ENCODE measurements at places on chromosomes 6 and 20.

GRCh38 chr20:21191839-21192238 lies 66.0 kb downstream of the KIZ start:
- no peak for DNase-seq

GRCh38 chr6:73704260-73704659 lies 8.3 kb downstream of the CD109 start:
- no peak for DNase-seq

- no peak for DNase-seq
Measured at GRCh38 chr6:20600831-20601230, 66.6 kb downstream of the CDKAL1 start.

DNA sequence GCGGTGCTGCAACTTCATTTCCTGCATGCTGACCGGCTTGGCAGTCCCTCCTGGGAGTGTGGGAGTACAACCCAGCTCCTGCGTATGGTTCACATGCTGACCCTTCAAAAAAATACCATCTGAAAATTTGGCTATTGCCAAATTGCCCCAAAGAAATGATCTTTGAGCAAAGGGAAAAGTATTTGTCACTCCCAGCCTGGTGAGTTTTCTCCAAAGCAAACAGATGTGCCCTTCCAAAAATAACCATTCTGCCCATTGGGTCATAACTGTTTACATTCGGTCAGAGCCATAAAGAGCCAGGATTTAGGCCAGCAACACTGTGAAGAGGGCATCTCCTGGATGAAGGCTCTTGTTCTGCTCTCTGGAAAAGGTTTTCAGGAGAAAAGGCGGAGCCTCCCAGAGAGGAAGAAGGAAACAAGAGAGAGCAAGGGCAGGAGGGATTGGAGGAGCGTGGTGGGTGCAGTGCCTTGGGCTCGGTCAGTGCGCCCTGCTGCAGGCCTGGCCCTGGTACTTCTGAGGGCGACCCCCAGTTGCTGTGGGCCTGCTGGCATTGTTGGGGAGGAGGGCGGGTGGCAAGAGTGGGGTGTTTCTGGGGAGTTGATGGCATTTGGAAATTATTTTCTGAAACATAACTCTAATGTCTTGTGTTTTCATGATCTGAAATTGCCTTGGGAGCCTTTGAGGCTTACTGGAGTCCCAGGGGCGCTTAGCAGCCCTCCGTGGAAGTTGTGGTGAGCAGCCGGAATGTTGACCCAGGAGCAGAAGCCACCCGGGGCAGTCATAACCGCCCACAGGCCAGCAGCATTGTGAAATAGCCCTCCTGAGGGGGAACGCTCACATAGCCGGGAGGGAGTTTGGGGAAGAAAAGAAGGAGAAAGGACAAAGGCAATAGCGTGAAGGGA lies 248.4 kb downstream of the MYLK4 start:
- no peak for DNase-seq

GRCh38 chr6:449486-450419 lies 58.2 kb downstream of the IRF4 start:
- DNase-seq, result no peak

DNA sequence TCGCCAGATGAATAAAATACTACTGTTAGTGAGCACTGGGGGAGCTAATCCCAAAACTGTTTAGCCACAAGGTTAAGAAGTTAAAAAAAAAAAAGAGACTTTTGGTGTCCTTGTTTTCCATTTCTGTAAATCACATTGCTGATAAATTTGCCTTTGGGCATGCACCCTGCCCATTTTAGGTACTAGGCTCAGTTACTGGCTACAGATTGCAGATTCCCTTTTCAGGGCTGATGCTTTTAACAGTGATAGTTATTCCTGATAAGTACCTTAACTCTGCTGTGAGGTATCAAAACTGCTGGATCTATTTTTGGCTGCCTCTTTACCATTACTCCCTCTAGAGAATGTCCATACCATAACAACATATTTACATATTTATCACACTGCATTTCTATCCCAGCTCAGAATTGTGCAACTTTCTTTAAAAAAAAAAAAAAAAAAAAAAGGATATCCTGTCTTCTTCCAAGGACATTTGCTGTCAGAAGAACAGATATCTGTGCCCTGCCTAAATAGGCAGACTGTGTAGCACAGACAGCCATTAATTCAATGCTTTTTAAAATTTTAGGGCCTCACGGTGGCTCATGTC lies 94.5 kb downstream of the SSR1 start:
- DNase-seq, result no peak

DNA sequence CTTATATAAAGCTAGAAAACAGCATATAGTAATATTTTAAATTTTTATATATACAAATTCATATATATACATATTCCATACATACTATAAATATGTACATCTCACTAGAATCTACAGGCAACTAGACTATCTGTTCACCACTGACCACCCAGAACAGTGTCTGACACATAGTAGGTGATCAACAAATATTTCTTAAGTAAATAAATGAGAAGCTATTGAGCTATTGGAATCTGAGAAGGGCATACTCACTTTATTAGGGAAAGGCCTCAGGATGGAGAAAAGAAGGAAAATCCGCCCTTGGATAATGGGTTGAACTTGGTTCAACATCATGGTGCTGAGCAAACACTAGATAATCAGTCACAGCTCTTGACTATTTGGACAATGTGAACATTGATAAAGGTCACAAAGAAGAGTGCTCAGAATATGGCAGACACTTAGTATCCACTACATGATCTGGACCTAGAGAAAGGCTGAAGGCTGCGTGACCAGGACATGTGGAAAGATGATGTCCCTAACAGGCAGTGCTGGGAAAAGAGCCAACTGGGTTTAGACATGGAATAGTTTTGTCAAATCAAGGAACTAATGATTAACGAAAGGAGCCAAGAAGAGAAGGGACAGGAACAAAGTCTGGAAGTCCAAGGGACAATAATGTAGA lies 186.1 kb downstream of the TASP1 start:
- DNase-seq, result no peak

Measured in activated gamma-delta T cell treated with anti-CD3 and anti-CD28 coated beads, Interleukin-2, amount 50 U/mL, for 16 hours (primary cell).